ENCODE measurements at places on chromosomes 11 and 22. TPM values are rescaled to one million over a fixed set of nuclear protein-coding genes. Genes with fewer than 3 reads are reported as not detected.

The CEP126 gene
- 1.8 TPM for total RNA-seq

The BTBD18 gene
- not detected for total RNA-seq

- DNase-seq = no peak
Measured at GRCh38 chr11:16867097-16867496, 128.7 kb downstream of the C11orf58 start.

- DNase-seq = no peak
Measured at GRCh38 chr22:22479999-22480532, 28.5 kb downstream of the ZNF280B start.

GRCh38 chr22:24695060-24695459 is 79.5 kb downstream of the PIWIL3 start:
- no peak for DNase-seq

DNA sequence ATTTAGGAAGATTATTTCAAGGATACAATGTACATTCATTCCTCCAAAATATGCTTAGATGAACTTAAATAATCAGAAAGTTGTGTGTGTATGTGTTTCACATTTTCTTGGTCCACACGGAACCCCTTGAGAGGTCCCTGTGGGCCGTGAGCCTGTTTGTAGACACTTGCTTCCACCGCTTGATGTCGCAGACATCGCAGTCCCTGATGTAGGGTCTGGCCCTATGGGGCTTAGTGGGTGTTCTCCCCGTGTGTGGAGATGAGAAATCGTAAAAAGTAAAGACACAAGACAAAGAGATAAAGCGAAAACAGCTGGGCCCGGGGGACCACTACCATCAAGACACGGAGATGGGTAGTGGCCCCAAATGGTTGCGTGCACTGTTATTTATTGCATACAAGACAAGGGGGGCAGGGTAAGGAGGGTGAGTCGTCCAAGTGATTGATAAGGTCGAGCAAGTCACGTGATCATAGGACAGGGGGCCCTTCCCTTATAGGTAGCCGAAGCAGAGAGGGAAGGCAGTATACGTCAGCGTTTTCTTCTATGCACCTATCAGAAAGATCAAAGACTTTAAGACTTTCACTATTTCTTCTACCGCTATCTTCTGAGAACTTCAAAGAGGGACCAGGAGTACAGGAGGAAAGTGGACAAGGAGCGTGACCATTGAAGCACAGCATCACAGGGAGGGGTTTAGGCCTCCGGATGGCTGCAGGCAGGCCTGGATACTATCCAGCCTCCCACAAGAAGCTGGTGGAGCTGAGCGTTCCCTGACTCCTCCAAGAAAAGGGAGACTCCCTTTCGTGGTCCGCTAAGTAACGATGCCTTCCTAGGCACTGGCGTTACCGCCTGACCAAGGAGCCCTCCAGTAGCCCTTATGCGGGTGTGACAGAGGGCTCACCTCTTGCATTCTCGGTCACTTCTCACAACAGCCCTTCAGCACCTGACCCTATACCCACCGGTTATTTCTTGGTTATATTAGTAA is 1.2 kb upstream of the APOBEC3C start:
- DNase-seq = no peak

DNA sequence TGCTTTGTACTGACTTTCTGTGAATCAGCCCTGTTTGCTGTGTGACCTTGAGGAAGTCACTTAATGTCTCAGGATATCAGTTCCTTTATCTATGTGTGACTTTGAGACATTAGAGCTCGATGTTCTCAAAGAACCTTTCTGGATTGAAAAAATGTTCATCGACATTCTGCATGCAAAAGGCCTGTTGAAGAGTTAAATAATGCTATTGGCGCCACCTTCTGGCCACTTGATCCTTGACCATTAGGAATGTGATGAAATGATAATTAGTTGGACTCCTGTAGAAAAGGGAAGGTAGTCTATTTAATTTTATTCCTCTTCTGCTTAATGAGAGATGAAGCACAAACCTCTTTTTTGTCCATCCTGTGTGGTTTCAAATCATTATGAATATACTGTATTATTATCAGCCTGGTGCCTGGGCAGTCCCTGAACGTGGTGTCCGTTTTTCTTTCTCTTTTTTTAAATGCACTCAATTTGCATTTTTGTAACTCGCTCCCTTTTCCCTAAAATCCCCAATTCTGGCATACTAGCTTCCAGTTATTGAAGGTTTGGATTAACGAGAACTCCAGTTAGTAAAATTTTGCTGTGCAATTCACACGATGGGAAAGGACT is 20.7 kb downstream of the ELF5 start:
- DNase-seq = peak; percentile 38

GRCh38 chr11:36186340-36187175 is 102.7 kb downstream of the COMMD9 start:
- DNase-seq = peak; percentile 15

DNA sequence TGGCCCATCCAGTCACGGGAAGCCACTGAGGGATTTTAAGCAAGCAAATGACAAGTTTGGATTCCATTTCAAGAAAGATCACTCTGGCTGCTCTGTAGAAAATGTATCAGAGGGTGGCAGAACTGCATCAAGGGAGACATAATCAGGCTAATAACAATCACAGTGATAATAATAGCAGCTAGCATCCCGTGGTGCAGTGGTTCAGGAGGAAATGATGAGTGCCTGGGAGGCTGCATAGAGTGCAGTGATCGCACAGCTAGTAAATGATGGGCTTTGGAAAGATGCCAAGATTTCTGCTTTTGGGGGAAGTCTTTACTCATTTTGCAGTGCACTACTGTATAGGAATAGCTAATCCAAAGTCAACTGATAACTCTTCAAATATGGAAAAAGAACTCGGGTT is 35.8 kb downstream of the TNRC6B start:
- no peak for DNase-seq

GRCh38 chr11:36300650-36301049 is 4.6 kb downstream of the PRR5L start:
- DNase-seq = no peak

DNA sequence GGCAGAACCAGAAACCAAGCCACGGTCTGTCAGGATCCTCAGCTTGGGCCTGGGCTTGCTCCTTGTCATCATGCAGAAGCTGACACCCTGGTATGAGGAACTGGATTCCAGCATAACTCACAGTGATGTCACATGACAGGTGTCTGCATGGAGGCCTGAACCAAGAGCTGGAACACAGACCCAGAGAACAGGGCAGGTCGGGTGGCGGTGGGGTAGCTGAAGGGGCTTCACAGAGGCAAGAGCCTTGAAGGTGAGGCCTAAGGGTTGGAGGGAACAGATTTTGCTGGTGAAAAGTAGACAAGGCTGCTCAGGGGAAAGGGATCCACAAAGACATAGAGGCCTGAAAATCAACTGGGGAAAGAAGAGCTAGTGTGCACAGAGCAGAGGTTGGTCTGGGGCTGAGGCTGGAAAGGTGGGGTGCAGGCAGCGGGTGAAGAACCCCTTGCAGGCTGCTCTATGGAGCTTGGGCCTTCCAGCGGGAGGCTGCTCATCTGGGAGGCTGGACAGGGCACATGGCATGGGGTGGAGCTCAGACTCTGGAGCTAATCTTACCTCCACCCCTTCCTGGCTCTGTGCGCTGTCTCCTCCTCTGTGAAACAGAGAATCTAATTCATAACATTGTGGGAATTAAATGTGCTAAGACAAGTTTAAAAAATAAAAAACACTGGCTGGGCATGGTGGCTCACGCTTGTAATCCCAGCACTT is 18.4 kb upstream of the RPS3 start:
- no peak for DNase-seq

DNA sequence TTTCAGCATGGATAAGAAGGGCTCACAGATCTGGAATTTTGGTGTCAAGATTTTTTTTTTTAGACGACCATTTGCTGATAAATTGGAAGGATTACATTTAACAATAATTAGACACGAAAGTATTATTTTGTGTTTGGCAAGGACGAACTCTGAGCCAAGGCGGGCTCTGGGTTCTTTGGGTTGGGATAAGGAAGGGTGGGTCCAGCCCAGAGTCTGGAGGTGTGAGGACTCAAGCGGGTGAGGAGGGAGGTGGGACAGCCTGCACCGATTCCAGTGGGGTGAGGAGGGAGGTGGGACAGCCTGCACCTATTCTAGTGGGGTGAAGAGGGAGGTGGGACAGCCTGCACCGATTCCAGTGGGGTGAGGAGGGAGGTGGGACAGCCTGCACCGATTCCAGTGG is 4.1 kb downstream of the B3GAT1 start:
- no peak for DNase-seq

DNA sequence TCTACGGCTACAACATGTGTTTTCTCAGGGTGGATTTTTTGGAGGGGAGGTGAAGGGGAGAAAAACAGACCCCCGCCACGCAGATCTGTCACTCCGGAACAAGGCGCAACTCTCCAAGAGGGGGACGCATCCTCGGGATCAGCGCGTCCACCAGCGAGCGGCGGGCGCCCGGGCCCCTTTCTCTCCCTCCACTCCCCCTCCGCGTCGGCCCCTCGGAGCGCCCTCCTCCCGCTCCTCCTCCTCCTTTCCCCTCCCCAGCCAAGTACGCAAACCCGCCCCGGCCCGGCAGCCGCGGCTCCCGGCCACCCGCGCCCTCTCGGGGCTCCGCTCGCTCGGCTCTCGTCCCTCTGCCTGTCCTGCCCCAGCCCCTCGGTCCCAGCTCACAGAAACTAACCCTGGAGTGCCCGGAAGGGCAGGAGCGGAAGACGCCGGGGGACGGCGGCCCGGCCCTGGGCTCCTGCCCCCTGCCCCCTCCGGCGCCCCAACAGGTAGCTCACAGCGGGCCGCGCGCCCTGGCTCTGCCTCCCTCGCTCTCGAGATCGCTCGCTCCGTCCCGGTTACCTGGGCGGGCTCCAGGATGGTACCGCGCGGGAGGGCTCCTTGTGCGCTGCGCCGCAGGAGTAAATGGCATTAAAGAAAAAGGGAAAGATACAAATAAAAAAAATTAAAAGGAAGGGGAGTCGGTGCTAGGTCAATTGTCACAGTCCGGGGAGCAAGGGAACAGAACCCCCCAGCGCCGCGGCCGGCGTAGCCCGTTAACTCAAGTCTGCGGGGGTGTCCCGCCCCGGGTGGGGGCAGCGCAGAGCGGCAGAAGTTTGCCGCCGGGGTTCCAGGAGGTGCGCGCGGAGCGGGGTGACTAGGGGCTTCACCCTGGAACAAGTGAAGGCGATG is 131.4 kb upstream of the C11orf58 start:
- no peak for DNase-seq

DNA sequence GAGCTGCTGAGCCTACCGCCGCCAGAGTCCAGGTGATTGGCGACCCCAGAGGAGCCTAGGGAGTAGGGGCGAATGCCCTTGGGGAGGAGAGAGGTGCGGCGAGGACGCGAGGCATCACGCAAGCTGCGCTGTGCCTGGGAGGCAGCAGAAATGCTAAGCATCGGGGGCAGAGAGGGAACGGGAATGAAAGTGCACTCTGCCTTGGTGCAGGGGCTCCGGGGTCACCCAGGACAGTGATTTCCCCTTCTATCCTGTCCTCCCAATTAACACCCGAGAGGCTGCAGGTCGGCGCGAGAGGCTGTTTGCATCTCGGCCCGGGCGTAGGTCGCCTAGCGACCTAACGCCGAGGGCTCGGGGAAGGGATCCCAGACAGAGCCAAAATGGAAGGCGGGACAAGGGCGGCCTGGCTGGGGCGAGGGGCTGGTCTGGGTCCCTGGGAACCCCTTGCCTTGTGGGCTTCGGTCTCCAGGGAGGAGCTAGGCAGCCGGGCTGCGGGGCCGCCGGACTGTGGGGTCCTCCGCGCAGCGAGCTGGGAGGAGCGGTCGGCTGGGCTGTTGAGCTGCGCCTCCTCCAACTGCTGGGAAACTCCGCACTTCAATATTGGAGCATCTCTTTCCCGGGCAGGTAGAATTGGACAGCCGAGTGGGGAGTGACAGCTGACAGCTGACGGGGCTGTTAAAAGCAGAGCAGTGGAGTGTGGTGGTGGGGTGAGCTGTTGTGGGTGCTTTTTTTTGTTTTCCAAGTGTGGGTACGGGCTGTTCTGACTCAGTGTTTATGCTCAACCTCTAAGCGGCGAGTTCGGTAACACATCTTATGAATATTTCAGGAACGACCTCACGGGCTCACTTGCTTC is 657 bp downstream of the ELMOD1 start:
- no peak for DNase-seq

The ROBO3 gene
- 1.9 TPM for total RNA-seq

DNA sequence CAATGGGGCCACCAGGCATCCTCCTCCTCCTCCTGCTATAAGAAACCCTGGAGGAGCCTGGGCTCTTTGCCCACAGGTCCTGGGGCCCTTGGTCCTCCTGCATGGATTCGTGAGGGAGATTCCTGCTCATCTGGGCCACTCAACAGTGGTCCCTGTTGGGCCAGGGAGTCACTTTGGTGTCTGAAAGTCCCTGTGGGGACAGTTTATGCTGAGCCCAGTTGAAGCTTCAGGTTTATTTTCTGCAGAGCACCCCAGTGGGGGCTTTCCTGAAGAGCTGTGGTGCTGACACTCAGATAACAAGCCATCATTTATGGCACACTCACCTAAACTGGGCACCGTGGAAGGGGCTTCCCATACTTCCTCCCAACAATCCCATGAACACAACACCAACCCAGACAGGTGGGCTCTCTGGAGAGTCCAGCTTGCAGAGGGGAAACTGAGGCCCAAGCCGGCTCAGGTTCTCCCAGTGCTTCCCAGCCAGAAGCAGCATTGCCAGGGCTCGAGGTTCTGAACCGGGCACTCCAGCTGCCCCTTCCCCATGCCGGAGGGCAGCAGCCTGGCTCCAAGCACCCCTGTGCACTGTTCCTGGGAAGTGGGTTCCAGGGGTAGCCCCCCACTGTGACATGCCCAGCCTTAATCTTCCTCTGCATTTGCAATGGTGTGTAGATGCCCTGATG is 91.3 kb downstream of the MYEOV start:
- DNase-seq = no peak

- no peak for DNase-seq
Measured at GRCh38 chr11:20011307-20011951, 148.8 kb downstream of the DBX1 start.

The OR8D4 gene
- total RNA-seq = not detected

The SCGB1A1 gene
- total RNA-seq = not detected

- no peak for DNase-seq
Measured at GRCh38 chr22:31239771-31240370, 27.8 kb downstream of the LIMK2 start.

The RAB38 gene
- 1.1 TPM for total RNA-seq

DNA sequence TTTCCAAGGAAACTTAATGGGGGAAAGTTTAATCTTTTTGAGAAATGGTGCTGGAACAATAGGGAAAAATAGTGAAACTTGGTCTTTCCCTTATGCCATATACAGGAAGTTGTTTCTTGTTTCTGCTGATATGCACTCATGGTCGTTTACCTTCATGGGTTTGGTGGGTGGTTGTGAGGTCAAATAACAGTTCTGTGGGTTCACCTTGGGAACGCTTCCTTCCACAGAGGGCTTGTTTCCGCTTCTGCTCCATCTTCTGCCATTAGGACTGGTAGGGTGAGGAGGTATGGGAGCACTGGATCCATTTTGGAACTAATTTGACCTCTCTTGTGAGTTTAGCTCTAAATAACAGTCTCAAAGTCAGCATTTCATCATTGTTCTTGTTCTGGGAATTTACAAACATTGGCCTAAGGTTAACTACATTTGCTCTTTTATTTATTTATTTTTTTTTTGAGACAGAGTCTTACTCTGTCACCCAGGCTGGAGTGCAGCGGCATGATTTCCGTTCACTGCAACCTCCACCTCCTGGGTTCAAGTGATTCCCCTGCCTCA is 17.6 kb upstream of the RELA start:
- DNase-seq = no peak

- no peak for DNase-seq
Measured at GRCh38 chr22:22182990-22183264, 61.7 kb upstream of the VPREB1 start.

Measured in HFFc6 (cell line).